ENCODE measurements at places on chromosomes 2 and 18. TPM values are rescaled to one million over a fixed set of nuclear protein-coding genes. Genes with fewer than 3 reads are reported as not detected.

- DNase-seq: peak; percentile 61
These were observed 130.7 kb upstream of the SERTAD2 start for GRCh38 chr2:64784168-64785061.

- DNase-seq: no peak
These were observed 180.1 kb downstream of the PRPF40A start for GRCh38 chr2:152537081-152537651.

- no peak for DNase-seq
These were observed 88.4 kb downstream of the DSEL start for GRCh38 chr18:67428158-67428557.

GRCh38 chr18:44895176-44895798 lies 214.6 kb downstream of the SETBP1 start:
- DNase-seq: peak; percentile 75

DNA sequence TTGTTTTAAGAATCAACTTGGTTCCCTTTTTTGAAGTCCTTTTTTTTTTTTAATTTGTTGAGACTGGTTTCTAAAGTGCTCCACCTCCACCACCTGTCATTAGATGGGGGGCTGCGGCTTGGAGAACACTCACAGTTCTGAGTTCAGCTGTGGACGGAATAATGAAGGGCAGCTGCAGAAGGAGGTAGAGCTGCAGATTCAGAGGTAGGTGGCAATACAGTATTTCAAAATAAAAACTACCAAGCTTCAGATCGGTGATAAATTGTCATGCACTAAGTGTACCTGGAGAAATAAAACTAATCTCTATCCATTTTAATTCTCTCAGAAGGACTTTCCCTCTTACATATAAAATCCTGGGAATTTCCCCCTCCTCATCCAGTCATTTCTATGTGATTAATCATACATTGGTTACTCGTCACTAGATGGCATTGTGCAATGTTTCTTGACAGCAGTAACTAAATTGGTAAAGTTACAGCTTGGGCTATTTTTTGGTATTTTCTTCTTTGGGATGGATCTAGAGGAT lies 81.1 kb upstream of the SLC39A10 start:
- peak; percentile 91 for DNase-seq

Gene PPIL3
- 50.3 TPM for total RNA-seq

Gene TCF23
- under 0.01 TPM for total RNA-seq

Gene SERPINB12
- total RNA-seq: 1.4 TPM

Gene SERPINB10
- 0.79 TPM for total RNA-seq

Gene NEU2
- not detected for total RNA-seq

DNA sequence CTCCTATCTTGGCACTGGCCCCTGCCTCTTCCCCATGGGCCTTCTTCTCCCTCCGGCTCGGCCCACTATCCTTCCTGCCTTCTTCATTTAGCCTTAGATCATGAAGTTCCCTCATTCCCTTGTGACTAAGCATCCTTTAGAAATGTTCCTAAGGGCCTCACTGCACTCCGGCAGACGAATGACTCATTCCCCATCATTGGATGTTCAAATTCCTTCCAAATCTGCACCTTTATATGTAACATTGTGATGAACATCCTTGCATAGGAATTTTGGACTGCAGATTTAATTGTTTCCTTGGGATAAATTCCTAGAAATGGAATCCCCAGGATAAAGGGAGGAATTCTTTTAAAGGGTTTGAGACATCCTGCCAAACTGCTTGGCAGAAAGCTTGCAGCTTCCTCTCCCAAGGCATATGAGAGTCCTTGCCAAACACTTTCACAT lies 19.0 kb downstream of the CRACDL start:
- DNase-seq: peak; percentile 93

DNA sequence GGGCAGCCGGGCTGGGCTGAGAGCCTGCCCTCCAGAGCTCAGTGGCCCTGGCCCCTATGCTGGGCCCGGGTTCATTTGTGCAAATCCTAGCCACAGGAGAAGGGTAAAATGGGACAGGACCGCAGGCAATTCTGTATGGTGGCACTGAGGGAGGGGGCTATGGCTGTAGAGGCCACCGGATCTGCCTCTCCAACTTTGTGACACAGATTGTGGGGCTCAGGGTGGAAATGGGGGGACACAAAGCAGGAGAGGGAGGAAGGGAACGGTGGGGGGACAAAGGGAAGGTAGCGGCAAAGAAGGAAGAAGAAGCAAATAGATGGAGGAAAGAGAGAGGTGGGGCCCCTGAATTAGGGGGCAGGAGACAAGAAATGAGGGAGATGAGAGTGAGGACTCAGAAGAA lies 201.1 kb downstream of the SMAD2 start:
- DNase-seq: no peak

DNA sequence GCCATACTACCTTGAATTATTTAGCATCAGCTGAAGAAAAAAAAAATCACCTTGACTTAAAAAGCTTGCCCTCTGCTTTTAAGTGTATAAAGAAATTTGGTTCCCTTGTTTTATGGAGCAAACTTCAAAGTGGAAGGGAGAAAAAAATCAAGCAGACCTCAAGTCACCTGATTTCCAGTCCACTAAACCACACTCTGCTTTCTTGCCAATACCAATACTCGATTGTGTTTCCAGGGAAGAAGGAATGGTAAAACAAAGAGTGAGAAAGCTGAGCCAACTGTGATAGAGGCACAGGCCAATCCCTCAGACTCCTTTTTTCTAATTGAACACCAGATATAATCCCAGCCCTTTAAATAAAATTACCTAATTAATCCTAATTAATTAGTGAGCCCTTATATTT lies 587.3 kb downstream of the ARHGAP15 start:
- no peak for DNase-seq

- peak; percentile 61 for DNase-seq
These were observed 59.9 kb upstream of the SPAG16 start for GRCh38 chr2:213224366-213224765.

- DNase-seq: no peak
These were observed 206.1 kb upstream of the FSHR start for GRCh38 chr2:49360407-49360767.

Gene ESPNL
- total RNA-seq: not detected

- no peak for DNase-seq
These were observed 16.7 kb downstream of the STK25 start for GRCh38 chr2:241491549-241492173.

- no peak for DNase-seq
These were observed 9.5 kb upstream of the RNF103 start for GRCh38 chr2:86633155-86633651.

DNA sequence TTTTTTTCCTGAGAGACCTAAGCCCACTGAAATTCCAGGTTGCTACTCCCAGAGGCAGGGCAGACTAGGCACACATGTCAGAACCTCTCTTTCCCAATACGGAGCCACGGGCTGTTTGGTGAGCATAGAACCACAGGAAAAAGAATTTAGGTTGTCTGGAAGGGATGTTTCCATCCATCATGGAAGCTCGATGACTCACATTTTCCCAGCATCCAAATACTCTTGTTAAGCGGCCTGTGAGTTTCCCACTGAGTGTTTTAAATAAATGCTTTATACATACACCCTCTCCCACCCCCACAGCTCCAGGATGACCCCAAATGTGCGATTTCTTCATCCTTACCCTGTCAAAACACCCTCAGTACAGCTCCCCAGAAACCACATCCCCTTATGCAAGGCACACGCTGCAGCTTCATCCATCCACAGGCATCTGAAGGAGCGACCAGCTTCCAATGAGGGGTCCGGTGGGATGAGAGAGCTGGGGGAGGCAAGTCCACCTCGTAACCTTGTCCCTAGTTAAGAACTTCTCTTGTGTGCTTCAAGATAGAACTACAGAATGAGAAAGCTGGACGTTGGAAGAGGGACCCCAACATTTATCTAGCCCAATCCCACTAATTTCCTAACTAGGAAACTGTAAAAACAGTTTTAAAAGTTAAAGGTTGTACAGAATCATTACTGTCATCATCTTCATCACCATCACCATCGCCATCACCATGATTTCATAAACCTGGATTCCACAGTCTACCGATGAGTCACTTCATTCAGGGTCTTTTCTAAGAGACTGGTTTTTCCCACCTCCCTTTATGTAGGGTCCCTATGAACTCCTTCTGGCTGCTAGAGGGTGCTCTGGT lies 63.5 kb upstream of the FZD7 start:
- DNase-seq: no peak

- no peak for DNase-seq
These were observed 755.4 kb upstream of the RAB6C start for GRCh38 chr2:129224022-129224421.

Gene SERPINB4
- total RNA-seq: 15.7 TPM
